Inflammatory macrophage treated with lipopolysaccharide for 4 hours (primary cell): ENCODE measurements at places on chromosomes 16 and 17.
A peak's percentile ranks its signal among the peaks of the same experiment; 100 is the strongest.

DNA sequence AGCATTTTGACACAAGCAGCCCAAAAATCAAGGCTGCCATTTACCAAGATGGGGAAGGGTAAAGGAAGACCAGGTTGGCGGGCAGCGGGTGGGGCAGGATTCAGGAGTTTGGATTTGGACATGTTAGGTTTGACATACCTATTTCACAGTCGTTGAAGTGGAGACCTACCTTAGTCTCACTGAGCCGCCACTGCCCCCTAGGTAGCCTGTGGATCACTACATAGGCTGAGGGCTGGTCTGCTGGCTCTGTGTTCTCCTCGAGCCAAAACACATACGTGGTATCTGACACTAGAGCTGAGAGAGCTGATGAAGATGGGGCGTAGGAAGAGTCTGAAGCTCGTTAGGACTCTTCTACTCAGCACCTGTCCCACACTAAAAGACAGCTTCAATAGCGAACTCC, 115.1 kb downstream of the HIC1 start:
- DNase-seq, result no peak

DNA sequence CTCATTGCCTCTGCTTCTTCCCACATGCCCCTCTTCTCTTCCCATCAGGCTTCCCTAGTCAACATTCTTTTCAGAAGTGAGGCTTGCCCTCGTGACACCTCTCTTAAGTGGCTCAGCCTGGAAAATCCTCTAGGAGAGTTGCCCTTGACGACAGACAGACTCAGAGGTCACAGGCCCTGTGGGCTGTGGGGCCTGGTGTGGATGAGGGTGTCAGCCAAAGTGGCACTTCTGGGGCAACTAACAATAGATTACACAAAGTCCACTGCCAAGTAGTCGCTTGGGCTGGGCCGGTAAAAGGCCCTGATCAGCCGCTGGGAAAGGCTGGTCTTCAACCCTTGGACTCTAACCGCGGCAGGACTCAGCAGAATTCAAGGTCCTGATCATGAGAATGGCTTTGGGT, 33.7 kb upstream of the METTL16 start:
- no peak for DNase-seq

GRCh38 chr17:73430165-73430680, 118.4 kb upstream of the CDC42EP4 start:
- DNase-seq, result peak; percentile 12

DNA sequence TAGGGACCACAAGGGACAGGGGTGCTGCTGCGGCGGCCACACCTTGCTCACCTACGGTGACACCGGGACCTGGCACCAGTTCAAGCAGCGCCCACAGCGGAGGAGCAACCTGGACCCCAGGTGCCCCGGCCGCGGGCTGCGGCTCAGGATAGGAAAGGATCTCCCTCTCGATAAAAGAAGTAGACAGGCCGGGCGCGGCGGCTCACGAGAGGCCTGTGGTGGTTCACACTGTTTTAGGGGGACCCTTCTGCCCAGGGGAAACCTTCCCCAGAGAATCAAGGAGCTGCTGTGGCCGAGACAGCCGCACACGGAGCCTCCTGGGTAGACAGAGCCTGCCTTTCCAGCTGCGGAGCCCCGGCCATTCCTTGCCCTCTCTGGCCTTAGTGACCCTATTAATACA, 17.9 kb upstream of the ATP2A3 start:
- DNase-seq, result no peak

- no peak for DNase-seq
Observed at GRCh38 chr16:19745286-19746010, 27.4 kb downstream of the IQCK start.

DNA sequence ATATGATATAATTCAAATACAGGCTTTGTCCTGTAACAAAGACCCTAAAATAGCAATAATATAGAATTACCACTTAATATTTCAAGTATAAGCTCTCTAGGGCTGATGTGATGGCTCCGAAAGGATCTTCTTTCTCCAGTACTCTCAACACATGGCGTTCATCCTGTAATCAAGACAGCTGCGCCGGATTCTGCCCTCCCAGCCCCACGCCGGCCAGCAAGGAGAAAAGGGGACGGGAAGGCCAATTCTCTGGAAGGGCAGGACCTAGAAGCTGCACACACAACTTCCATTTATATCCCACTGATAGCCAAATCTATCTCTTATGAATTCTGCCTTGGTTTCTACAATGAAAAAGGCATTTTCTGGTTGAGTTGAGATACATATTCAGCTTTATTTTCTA, 32.0 kb downstream of the CCDC182 start:
- no peak for DNase-seq

GRCh38 chr17:54172096-54172984, 349.6 kb downstream of the KIF2B start:
- no peak for DNase-seq

DNA sequence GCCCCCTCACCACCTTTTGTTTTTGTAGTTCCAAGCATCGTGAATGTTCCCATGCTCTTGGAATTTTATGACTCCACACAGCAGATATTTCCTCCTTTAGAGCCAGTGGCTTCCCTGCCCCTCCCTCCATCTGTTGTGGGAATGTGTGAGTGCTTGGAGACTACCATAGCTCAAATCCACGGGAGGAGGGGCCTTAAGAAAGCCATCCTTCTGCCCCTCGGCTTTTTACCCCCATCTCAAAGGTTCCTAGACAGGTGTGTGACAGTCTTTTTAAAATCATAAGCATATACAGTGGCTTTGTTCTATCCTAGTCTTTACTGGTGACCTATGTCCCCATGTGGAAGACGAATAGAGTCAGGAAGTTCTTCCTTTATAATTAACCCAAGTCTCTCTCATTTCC, 47.2 kb downstream of the YPEL2 start:
- DNase-seq, result no peak

DNA sequence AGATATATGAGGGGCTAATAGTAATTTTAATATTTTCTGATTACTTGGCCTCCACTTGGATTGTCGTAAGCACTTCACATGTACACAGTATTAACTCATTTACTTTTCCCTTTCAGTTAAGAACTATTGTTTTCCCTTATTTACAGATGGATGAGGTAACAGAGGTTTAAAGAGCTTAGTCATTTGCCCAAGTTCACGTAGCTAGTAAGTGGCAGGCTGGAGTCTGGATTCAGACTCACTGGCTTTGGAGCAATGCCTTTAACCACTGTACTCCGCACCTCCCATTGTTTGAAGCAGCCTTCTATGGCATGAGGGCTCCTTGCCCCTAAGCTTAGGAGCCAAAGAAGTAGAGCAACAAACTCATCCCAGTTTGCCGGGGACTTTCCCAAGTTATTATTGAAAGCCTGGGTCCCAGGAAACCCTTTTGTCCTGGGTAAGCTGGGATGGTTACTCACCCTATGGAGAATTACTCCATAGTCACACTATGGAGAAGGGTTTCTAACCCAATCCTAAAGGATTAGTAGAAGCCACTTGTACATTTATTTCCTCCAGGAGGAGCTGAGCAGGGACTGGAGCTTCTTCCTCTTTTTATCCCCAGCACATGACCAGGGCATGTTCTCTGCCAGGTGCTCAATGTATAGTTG, 12.3 kb downstream of the FOXL1 start:
- DNase-seq, result no peak
